ENCODE measurements at places on chromosomes 6 and 20.

DNA sequence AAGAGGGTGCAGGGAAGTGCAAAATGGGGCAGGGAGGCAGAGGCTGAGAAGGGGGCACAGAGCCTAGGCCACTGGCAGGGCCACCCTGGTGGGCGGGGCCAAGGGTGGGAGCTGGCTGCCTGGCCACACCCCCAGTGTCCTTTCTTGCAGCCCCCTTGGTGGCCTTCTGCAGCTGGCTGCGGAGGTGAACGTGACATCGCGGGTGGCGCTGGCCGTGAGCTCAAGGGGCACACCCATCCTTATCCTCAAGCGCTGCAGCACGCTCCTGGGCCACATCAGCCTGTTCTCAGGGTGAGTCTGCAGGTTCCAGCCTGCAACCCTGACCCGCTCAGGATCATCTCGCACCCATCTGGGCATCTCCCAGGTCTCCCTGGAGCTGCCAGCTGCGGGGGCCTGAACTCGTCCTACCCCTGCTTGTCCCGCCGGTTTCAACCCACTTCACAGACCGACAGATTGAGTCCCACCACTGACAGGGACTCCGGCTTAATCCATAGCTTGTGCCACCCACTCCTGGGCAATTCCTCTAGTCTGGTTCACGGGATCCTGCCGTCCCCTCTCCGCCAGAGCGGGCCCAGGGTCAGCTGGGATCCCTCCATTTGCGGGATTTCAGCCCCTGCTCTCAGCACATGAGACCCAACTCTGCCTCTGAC is 6.2 kb downstream of the BPIFB3 start:
- no peak for DNase-seq

DNA sequence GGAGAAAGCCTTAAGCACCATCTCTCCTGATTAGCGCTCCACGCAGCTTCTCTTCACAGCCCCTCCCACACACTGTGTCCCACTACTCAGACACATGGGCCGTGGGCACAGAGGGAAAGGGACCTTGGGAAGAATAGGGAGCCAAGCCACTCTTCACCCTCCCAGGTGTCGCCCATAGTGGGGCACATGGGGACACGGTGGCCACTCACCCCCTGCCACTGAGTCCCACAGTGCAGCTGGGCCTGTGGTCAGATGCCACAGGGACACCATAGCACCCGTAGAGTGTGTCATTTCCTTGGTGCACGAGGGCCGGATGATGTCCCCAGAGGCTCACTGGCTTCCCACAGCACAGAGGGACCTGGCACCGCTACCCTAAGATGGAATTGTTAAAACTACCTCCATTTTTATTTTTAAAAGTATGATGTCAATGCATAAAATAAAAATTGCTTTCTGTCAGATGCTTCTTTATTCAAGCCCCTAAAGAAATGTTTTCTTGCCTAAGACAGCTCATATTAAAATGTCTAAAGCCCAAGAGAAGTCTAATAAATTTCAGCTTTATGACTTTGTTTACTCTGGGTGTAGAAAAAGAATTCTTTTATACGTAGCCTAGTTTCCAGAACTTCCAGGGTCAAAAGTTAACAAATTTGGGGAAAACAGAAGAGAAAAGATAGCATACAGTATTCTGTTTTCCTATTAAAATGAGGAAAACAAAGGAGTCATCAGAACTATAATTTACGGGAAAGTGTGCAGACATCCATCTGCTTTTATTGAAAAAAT is 191.0 kb upstream of the SNX9 start:
- no peak for DNase-seq

DNA sequence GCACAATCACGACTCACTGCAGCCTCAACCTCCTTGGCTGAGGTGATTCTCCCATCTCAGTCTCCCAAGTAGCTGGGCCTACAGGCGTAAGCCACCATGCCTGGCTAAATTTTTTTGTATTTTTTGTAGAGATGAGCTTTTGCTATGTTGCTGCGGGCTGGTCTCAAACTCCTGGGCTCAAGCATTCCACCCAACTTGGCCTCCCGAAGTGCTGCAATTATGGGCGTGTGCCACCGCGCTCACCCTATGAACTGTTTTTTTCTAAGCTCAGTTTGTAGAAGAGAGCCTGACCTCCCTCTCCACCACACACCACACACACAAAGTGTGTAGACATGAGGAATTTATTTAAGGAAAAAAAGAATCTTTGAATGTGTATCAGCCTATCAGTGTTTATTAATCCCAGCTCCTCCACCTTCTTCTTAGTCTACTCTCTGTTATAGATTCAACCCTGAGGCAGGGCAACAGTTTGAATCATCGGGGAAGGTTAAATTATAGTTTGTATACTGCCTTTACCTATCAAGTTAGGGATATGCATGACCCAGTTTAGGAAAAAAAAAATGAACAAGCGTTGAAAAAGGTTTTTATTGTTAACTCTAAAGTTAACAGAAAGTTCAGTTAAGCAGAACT is 74.1 kb downstream of the PLEKHG1 start:
- DNase-seq, result no peak

DNA sequence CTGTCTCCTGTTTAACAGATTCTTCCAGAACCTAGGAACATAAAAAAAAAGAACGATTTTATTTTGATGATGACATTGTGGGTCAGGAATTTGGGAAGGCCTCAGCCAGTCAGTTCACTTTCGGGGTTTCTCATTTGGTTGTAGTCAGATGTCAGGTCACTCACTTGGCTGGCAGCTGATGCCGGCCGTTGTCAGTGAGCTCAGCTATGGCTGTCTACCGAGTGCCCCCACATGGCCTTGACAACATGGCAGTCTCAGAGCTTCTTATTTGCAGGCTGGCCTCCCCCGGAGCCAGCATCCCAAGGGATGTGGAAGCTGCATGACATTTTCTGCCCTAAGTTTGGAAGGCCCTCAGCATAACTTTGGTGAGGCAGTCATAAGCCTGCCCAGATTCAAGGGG is 11.5 kb downstream of the RNF217 start:
- no peak for DNase-seq

DNA sequence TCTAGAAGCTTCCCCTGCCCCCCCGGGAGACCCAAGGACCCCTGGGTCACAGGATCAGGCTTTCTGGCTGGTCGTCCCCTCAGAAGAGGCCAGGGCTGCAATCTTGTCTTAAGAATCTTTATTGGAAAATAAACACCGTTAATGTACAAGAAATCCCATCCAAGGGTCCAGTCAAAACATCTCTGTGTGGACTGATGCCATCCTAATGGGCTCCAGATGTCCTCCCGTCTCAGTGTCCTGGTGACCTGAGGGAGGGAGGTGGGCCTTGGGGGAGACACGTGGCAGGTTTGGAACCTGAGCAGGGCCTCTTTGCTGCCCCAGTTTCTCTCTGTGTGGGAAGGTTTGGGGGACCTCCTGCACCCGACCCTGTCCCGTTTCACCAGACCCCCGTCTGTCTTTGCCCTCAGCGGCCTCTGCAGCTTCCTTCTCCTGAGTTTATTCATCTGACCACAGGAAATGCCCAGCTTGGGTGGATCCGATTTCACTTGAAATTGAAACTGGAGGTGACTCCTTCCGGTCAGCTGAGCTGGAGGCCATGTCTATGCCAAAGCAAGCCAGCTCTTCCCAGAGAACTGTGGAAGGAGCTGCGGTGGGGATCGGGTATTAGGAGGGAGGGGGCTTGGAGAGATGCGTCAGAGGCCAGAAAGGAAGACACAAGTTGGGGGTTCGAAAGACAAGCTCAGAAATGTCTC is 75.1 kb downstream of the SLC2A10 start:
- no peak for DNase-seq
